ENCODE measurements at places on chromosomes 3 and 15. TPM values are rescaled to one million over a fixed set of nuclear protein-coding genes. Genes with fewer than 3 reads are reported as not detected.

DNA sequence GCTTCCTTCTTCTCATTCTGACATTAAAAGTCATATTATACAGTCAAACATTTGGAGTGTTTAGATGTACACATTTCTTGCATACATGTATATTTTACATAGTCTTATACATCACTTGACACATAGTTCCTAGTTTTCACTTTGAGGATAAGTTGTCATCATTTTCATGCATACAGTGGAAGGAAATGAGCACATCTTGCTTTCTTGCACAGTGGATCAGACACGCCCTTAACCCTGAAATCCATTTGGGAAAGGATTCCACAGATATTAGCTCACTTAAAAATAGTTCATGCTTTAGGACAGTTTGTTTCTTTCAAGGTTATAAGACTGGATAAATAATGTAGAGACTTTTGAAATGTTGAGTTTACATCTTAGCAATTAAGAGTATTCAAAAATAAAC is 148.6 kb upstream of the MME start:
- no peaks in the 10 kb centered on the region for H3K27me3 ChIP-seq
- no peak overlapping the region for H3K4me3 ChIP-seq
- no peak for DNase-seq
- no peak overlapping the region for H3K27ac ChIP-seq

DNA sequence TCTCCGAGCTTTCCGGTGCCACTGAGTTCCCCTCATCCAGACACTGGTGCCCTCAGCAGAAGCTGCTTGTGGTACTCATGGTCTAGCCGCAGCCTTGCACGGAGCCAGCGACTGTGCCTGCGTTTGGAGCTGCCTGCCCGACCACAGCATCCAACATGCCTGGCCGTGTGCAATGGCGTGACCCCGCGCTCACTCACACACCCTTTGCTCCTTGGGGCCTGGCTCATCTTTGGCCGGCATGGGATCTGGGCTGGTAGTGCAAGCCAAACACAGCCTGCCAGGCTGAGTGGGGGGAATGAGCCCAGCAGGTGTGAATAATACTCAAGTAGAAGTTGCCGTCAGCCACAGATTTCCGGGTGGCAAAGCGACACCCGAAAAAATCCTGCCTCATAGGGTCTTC is 1178.7 kb upstream of the GBE1 start:
- H3K27ac ChIP-seq, result no peak overlapping the region
- H3K4me3 ChIP-seq, result no peak overlapping the region
- no peaks in the 10 kb centered on the region for H3K27me3 ChIP-seq
- H3K36me3 ChIP-seq, result no peaks in the 10 kb centered on the region
- H3K4me1 ChIP-seq, result no peaks in the 10 kb centered on the region
- DNase-seq, result no peak

- peaks cover 27% of the 10 kb centered on the region for H3K27me3 ChIP-seq
- no peaks in the 10 kb centered on the region for H3K36me3 ChIP-seq
- no peak for DNase-seq
Observed at GRCh38 chr15:68583936-68584755, 5.4 kb downstream of the CORO2B start.

- no peak overlapping the region for H3K27ac ChIP-seq
- H3K27me3 ChIP-seq, result peaks cover 8% of the 10 kb centered on the region
- no peak for DNase-seq
- no peak overlapping the region for H3K4me3 ChIP-seq
- H3K4me1 ChIP-seq, result no peaks in the 10 kb centered on the region
Observed at GRCh38 chr15:59594493-59594942, 17.1 kb upstream of the GCNT3 start.

GRCh38 chr3:176739159-176739558 is 458.1 kb downstream of the TBL1XR1 start:
- no peak overlapping the region for H3K4me3 ChIP-seq
- no peaks in the 10 kb centered on the region for H3K4me1 ChIP-seq
- DNase-seq, result no peak
- no peaks in the 10 kb centered on the region for H3K36me3 ChIP-seq

- H3K36me3 ChIP-seq, result no peaks in the 10 kb centered on the region
- no peak overlapping the region for H3K4me3 ChIP-seq
- H3K27me3 ChIP-seq, result no peaks in the 10 kb centered on the region
- no peak for DNase-seq
- no peaks in the 10 kb centered on the region for H3K4me1 ChIP-seq
- H3K27ac ChIP-seq, result no peak overlapping the region
Observed at GRCh38 chr15:77615472-77615871, 17.2 kb downstream of the LINGO1 start.

GRCh38 chr3:30747771-30748281 is 141.4 kb downstream of the TGFBR2 start:
- no peak for DNase-seq
- no peaks in the 10 kb centered on the region for H3K36me3 ChIP-seq
- H3K4me1 ChIP-seq, result peaks cover 13% of the 10 kb centered on the region
- no peak overlapping the region for H3K27ac ChIP-seq
- no peaks in the 10 kb centered on the region for H3K27me3 ChIP-seq

The POLQ gene
- 0.03 TPM for polyA plus RNA-seq

DNA sequence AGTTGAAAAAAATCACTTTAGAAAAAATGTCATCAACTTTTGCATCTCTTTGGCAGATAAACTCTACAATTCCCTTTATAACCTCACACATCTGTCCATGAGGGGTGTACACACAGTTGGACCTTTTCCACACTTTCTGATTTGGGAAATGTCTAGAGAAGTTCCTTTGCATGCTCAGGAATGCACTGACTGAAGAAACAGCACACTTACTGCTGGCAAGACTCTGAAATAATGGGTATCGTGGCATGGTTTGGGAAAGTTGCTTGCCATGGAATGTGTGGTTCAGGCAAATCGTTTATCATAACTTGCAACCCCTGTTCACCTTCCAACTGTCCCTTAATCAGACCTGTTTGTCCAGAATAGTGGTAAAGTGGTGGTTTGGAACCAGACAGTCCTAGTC is 135.3 kb upstream of the TGFBR2 start:
- no peaks in the 10 kb centered on the region for H3K27me3 ChIP-seq
- H3K4me1 ChIP-seq, result peaks cover 42% of the 10 kb centered on the region
- H3K36me3 ChIP-seq, result no peaks in the 10 kb centered on the region
- DNase-seq, result no peak
- no peak overlapping the region for H3K4me3 ChIP-seq
- no peak overlapping the region for H3K27ac ChIP-seq

GRCh38 chr3:184230081-184230602 is 757 bp downstream of the VWA5B2 start:
- no peaks in the 10 kb centered on the region for H3K36me3 ChIP-seq
- H3K4me3 ChIP-seq, result no peak overlapping the region

The FETUB gene
- polyA plus RNA-seq, result not detected

GRCh38 chr15:73560501-73561117 is 72.6 kb downstream of the NPTN start:
- peaks cover 18% of the 10 kb centered on the region for H3K4me1 ChIP-seq
- no peak overlapping the region for H3K27ac ChIP-seq
- peaks cover 59% of the 10 kb centered on the region for H3K36me3 ChIP-seq
- no peaks in the 10 kb centered on the region for H3K27me3 ChIP-seq

DNA sequence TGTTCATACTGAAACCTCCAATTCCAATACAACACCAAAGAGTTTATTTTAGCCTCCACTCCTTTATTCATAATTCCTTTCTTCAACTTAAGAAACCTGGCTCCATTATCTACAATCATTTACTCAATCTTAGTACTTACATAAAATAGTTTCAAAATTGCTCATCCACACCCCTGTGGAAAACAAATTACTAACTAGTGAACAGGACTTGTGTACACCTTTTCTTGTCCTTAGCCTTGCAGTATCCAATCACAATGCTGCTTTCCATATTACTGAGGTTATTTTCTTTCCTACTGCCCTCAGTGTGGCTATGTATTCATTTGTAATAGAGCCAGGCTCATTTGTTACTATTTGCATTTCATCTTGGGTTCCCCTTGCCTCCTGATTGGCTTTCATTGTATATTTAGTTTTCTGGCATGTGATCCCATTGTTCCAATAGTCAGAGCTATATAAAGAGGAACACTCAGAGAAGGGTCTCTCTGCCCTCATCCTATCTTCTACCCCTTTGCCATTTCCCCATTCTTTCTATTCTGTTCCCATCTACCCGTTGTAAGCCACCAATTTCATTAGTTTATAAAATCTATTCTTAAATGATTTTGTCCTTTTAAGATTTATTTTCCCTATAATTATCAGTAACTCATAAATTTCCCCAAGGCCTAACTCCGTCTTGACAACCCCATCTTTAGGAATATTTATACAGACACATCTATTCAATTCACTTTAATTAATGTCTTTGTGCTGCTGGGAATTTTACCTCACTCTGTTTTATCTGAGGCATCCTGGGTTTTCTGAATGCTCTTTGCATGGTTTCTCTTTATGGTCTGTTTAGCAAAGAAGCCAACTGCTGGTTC is 67.9 kb upstream of the RBP1 start:
- no peak for DNase-seq
- no peaks in the 10 kb centered on the region for H3K4me1 ChIP-seq
- H3K4me3 ChIP-seq, result no peak overlapping the region
- no peaks in the 10 kb centered on the region for H3K27me3 ChIP-seq

- peak overlapping the region; percentile 87 for H3K27ac ChIP-seq
- no peaks in the 10 kb centered on the region for H3K36me3 ChIP-seq
Observed at GRCh38 chr3:156605686-156606605, 51.0 kb upstream of the SSR3 start.

GRCh38 chr3:63874769-63875168 is 11.1 kb downstream of the ATXN7 start:
- H3K27me3 ChIP-seq, result no peaks in the 10 kb centered on the region
- peaks cover 10% of the 10 kb centered on the region for H3K36me3 ChIP-seq
- H3K4me1 ChIP-seq, result peaks cover 7% of the 10 kb centered on the region
- H3K27ac ChIP-seq, result no peak overlapping the region
- DNase-seq, result peak; percentile 36

- DNase-seq, result no peak
- H3K4me1 ChIP-seq, result no peaks in the 10 kb centered on the region
- no peak overlapping the region for H3K4me3 ChIP-seq
- no peaks in the 10 kb centered on the region for H3K27me3 ChIP-seq
- no peak overlapping the region for H3K27ac ChIP-seq
Observed at GRCh38 chr15:69554279-69554961, 101.8 kb downstream of the RPLP1 start.

GRCh38 chr15:44222478-44222877 is 27.4 kb upstream of the FRMD5 start:
- H3K27me3 ChIP-seq, result no peaks in the 10 kb centered on the region
- DNase-seq, result no peak
- no peak overlapping the region for H3K27ac ChIP-seq
- H3K36me3 ChIP-seq, result no peaks in the 10 kb centered on the region
- no peak overlapping the region for H3K4me3 ChIP-seq

The ADGRG7 gene
- not detected for polyA plus RNA-seq
